ENCODE measurements at places on chromosomes 1 and 21.
A peak's percentile ranks its signal among the peaks of the same experiment; 100 is the strongest.

- DNase-seq: no peak
Observed at GRCh38 chr1:76862447-76862846, 4.8 kb upstream of the ST6GALNAC5 start.

GRCh38 chr1:36446746-36447145 is 3.5 kb downstream of the OSCP1 start:
- DNase-seq: no peak

- no peak for DNase-seq
Observed at GRCh38 chr1:76473591-76473990, 393.7 kb upstream of the ST6GALNAC5 start.

GRCh38 chr1:233654658-233655280 is 40.9 kb downstream of the KCNK1 start:
- DNase-seq: no peak

DNA sequence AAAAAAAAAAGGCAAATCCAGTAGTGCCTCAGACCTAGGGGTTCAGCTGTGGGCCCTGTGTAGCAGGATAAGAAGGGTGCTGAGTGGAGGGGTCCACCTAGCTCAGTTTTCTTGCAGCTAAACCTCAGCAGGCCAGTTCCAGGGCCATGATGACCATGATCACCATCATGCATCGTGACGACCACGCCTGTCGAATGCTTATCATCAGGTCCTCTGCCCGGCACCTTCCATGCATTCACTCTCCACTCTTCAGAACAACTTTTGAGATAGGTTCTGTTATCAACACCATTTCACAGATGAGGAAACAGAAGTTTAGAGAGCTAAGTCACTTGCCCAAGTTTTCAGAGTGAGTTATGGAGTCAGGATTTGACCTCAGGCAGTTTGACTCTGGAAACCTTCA is 54.9 kb downstream of the ACBD3 start:
- DNase-seq: no peak

DNA sequence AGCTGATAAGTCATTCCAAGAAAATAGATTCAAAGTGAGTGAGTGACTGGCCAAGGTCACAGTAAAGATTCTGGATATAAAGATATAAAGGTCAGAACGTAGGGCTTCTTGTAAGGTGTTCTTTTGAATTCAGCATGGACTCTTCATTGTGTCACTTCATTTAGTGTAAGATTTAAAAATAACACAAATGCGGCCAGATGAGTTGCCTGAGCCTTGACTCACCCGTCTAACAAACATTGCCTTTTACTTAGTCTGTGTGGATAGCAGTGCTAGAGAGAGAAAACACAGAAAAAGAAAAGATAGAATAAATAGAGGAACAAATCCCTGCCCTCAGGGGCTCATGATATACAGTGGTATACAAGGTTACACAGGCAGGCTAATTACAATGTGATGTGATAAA is 223.4 kb downstream of the PLPP3 start:
- no peak for DNase-seq

GRCh38 chr1:26233903-26234643 is at the start of gene CEP85:
CEP85 (plus strand) TSS chr1:26234200; CDS start chr1:26239784, 5,584 bp downstream.
- peak; percentile 98 for DNase-seq

- DNase-seq: no peak
Observed at GRCh38 chr1:230759369-230760065, 12.3 kb downstream of the CAPN9 start.

DNA sequence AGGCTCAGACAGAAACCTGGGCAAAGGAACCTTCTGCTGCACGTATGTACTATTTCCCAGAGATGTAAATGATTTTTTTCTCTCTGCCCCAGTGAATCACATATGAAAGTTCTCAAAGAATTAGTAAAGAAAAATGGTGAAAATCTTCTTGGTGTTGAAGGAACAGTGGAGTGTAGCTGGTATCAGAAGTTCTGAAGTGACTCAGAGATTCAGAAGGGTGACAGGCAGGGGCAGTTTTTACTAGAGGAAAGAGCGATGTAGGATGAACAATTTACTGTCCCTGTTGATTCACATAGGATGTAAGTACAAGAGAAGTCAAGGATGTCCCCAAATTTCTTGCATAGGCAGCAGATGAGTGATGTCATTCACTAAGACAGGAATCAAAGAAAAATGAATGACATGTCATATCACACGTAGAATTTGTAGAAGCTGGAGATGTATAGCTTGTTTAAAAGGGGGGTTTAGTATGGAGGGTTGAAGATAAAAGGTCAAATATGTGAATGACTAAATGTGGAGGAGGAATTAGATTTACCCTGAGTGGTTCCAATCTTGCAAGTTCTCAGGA is 26.4 kb downstream of the WLS start:
- no peak for DNase-seq

- no peak for DNase-seq
Observed at GRCh38 chr1:10795276-10796021, 997 bp downstream of the CASZ1 start.

GRCh38 chr1:20640183-20640597 is 6.9 kb downstream of the PINK1 start:
- peak; percentile 21 for DNase-seq

GRCh38 chr1:2582391-2582790 is 4.2 kb upstream of the PRXL2B start:
- DNase-seq: no peak

GRCh38 chr1:10730985-10731384 is 65.5 kb downstream of the CASZ1 start:
- no peak for DNase-seq

- no peak for DNase-seq
Observed at GRCh38 chr1:56202796-56203492, 376.4 kb downstream of the PLPP3 start.

- DNase-seq: no peak
Observed at GRCh38 chr1:15191267-15191666, 37.7 kb downstream of the TMEM51 start.

GRCh38 chr1:107533436-107533835 is 392.6 kb downstream of the NTNG1 start:
- DNase-seq: no peak

DNA sequence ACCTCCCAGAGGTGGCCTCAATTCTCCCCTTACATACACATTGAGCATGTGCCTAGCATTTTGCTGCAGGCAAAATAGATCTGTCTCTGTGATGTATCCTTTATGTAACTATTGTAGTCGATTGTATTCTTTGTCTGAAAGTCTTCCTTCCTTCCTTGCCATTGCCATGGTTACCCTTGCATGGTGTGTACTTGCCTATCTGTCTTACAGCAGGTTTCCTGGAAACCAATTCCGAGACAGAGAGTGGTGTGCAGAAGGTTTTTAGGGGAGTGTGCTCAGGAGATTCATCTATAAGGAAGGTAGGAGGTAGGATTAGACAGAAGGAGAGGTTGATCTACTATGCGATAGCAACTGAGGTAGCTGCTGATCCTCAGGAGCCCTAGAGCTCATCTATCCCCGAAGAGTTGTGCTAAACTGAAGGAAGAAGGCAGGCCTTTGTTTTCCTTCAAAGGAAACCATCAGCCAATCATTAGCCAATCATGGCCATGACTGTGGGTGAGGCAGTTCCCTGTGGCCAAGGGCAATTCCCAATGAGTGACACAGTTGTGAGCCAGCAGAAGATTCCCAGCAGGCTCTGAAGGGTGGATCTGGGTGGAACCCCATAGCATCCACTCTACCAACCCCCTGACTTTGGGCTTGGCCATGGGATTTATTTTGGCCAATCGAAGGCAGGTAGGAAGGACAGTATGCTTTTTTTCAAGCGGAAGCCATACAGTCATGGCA is 15.0 kb downstream of the CITED4 start:
- DNase-seq: no peak

DNA sequence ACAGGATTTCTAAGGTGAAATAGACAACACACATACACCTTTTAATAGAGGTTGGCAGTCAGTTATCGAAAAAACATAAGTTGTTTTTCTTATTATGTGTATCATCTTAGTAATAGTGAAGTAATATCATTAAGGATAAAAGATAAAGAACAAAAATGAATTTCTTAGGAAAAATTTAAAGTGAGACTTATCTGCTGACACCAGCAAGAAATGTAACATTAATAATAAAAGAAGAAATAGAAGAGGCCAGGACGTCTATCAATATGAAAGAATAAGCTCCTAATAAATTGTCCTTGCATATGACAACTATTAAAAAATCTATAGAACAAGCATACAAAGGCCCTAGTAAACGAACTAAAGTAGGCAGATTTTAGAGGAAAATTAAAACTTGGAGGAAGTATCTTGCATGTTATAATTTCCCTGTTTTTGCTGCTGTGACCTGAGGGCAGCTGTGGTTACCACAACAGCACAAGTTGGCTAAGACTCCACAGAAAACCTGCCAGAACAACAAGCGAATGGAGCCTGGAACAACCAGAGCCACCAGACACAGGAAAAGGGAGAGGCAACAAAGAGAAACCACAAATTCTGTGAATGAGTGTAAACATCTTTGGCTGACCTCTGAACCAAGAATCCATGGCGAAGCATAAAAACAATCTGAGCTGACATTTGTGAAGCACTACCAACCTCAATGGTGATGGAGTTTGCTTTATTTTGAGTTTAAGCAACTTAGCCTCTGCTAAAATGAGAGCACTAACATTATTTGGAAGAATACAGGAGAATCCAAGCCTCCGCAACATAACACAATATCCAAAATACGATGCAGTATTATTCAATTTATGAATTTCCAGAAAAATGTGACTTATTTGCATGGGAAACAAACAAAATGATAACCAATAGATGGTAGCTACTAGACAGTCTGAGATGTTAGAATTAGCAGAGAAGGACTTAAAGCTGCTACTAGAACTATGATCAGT is 207.5 kb downstream of the KCNT2 start:
- DNase-seq: no peak

DNA sequence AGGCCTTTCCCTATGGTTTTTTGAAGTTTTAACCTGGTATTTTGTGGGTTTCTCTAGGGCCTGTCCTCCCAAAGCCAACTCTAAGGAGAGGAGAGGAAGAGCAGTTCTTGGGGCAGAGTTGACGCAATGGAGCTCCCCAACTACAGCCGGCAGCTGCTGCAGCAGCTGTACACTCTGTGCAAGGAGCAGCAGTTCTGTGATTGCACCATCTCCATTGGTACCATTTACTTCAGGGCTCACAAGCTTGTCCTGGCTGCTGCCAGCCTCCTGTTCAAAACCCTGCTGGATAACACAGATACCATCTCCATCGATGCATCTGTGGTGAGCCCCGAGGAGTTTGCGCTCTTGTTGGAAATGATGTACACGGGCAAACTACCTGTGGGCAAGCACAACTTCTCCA is 38.2 kb downstream of the ZBTB40 start:
- no peak for DNase-seq

DNA sequence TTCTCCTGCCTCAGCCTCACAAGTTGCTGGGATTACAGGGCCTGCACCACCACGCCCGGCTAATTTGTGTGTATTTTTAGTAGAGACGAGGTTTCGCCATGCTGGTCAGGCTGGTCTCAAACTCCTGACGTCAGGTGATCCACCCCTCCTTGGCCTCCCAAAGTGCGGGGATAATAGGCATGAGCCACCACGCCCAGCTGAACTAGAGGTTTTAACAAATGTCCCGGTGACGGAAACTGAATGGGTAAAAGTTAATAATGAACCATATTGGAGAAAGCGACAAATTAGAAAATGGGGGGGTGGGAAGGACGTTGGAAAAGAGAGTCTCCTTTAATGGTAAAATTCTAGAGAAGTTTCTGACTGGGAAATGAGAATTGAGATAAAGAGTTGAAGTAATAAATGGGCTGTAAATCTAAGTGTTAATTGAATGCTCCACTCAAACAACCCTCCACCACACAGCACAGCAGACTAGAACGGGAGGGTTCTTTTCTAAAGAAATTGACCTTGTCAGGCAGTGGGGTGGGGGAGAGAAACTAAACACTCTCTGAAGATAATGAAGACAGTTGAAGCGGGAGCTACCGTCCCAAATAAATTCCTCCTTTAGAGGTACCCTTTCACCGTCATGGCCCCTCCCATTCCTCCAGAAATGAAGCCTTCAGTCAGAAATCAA is 46.9 kb upstream of the PUM1 start:
- DNase-seq: no peak

GRCh38 chr21:40047993-40048730 is 180.9 kb downstream of the PCP4 start:
- no peak for DNase-seq
